ENCODE measurements at places on chromosomes 6 and 20.

GRCh38 chr20:5058873-5059272 is 57.6 kb upstream of the SLC23A2 start:
- DNase-seq, result no peak

GRCh38 chr6:152146385-152146784 is 338.9 kb downstream of the ESR1 start:
- DNase-seq, result no peak

DNA sequence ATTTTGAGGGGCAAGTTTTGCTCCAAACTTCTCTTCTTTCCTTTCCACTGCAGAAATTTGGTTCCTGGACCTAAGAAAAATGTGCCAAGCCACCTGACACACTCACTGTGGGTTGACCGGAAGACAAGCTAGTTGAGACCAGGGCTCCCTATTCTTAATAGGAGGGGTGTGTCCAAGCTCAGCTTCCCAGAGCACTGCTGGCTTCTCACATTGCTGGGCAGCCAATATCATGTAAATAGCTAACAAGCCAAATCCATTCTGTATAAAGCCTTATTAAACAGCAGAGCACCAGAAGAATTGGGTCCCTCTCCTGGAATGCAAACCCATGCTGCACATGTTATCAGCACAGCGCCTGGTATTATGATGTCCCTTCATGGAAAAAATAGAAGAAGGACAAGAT is 17.0 kb upstream of the SAMD3 start:
- no peak for DNase-seq

GRCh38 chr6:93728150-93728549 is 308.8 kb upstream of the EPHA7 start:
- no peak for DNase-seq

- DNase-seq, result no peak
Measured at GRCh38 chr6:8859501-8859900, 424.2 kb upstream of the SLC35B3 start.

DNA sequence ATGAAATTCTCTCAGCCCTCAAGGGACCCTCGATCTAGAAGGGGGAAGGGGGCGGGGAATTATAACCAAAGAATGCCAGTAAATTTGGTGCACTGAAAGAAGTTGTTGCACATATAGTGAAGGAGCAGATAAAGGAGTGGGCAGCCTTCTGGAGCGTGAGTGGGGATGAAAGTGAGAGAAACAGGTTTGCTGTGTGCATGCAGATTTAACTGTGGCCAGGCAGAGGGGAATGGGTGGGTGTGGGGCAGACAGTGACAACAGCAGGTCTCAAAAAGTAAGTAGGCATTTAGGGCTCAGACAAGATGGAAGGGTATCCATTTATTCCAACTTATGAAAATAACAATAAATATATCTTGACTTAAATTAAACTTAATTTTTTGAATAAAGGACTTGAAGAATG is 149.1 kb downstream of the KCNQ5 start:
- no peak for DNase-seq

DNA sequence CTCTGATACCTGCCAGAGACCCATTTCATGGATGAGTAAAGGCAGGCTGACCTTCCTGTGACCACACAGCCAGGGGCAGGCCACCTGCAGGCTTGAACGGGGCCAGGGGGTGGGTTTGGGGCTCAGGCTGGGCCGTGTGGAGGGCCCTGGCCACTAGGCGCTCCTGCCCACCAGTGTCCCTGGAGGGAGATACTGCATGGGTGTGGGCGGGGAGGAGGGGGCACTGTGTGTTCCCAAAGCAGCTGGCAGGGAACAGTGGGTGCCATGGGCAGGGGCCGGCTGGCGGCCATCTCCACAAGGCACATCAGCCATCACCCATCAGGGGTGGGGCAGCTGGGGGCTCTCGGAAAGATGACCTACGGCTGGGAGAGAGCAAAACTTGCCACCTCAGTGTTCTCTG is 15.4 kb downstream of the SRC start:
- no peak for DNase-seq

DNA sequence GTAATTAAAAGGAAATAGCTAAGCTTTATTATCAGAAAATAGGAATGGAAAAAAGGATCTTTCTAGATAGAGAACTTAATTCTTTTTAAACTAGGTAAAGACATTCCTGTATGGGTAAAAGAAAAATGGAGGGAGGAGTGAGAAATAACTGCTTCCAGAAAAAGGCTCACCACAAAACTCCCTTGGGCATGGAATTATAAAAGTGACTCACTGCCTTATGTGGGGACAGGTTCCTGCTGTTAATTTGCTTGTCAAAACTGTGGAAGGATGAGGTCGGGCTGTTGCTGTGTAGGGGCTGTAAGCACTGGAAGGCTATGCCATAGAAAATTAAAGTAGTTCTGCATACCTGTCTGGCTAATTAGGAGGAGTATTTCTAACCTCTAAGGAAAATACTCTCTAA is 158.7 kb downstream of the UBE3D start:
- DNase-seq, result no peak

DNA sequence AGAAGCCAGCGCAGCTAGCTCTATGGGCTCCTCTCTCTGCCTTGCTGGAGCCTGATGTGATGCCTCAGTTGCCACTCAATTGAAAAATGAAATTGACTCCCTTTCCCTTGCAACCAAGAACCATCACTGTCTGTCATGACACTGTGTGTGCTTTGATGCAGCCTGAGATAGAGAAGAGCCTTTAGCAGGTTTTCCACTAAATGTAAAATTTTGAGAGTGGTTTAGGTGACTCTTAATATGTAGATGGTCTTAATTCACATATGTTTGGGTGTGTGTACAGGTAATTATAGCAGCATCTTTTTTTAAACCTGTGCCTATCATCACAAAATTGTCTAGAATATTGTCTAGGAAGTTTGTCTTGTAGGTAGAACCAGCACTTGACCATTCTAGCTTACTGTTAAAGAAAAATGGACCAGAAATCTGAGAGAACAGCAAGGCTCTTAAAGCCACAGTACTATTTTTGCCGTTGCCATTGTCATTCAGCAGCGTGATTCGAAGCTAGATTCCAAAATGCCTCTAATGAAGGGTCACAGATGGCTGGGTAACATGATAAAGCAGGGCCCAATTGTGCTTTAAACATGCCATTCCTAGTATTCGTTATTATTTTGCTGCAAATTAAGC is 1.3 kb downstream of the ARFGEF3 start:
- no peak for DNase-seq

- no peak for DNase-seq
Measured at GRCh38 chr20:5945963-5946362, 4.4 kb downstream of the TRMT6 start.

DNA sequence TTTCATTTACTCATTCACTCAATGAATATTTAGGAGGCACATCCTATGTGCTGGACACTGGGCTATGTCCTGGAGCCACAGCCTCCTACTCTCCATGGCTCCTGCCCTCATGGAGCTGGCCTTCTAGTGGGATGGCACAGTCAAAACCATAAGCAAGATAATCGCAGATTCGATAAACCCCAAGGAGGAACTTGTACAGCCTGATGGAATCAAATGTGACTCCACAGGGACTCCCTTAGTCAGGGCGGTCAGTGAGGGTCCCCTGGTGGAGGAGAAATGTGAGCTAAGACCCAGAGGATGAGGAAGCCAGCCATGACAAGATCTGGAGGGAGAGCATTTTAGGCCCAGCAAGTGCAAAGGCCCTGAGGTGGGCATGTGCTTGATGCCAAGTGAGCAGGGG is 211.9 kb downstream of the PREX1 start:
- DNase-seq, result no peak

GRCh38 chr6:112331306-112331705 is 15.8 kb upstream of the RFPL4B start:
- no peak for DNase-seq

GRCh38 chr6:30600451-30600961 is 16.5 kb downstream of the PPP1R10 start:
- no peak for DNase-seq

DNA sequence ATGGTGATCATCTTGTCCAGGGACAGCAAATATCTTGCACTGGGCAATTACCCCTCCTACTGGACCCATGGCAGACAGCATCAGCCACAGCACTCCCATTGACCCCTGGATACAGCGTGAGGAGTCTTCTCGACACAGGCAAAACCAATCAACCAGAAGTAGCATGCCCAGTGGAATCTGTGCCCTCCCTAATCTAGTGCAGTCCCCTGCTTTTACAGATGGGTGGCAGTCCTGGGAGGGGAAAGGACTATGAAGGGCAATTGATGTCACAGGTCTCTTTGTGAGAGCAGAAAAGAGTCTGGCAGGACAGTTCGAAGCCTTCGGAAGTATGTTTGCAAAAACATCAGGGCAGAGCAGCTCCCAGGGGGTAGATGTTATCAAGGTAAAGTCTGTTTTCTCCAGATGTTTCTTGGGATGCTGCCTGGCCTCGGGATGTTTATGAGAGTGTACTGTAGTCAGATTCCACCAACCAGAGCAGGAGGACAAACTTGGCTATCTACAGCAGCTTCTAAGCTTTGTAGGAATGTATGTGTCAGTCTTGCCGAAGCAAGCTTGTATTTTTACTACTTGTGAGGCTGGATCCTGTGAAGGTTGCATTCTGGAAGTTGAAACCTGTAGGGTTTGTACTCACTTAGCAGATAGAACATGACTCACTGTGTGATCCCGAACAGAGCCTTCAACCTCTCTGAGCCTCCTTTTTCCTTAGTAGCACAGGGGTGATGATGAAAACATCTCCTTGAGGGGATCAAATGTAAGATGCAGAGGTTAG is 63.0 kb upstream of the MYL9 start:
- no peak for DNase-seq

- no peak for DNase-seq
Measured at GRCh38 chr20:17734374-17734773, 34.6 kb downstream of the BANF2 start.

- no peak for DNase-seq
Measured at GRCh38 chr20:22526512-22527012, 57.8 kb downstream of the FOXA2 start.

DNA sequence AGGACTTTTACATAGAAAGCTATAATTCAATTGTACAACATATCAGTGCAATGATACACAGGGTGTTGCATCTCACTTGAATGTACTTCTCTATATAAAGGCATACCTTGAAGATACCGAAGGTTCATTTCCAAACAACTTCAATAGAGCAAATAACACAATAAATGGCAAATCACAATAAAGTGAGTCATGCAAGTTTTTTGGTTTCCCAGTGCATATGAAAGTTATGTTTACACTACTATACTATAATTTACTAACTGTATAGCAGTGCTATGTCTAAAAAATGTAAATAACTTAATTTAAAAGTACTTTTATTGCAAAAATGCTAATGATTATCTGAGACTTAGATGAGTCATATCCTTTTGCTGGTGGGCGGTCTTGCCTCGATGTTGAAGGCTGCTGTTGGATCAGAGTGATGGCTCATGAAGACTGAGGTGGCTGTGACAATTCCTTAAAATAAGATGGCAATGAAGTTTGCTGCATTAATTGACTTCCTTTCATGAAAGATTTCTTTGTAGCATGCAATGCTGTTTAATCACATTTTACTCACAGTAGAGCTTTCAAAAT is 188.8 kb downstream of the TASP1 start:
- no peak for DNase-seq

- peak; percentile 70 for DNase-seq
Measured at GRCh38 chr6:38493931-38494547, 145.7 kb downstream of the BTBD9 start.

GRCh38 chr20:40442181-40442963 is 246.7 kb downstream of the MAFB start:
- no peak for DNase-seq

- DNase-seq, result no peak
Measured at GRCh38 chr6:82178077-82178758, 69.3 kb downstream of the IBTK start.

DNA sequence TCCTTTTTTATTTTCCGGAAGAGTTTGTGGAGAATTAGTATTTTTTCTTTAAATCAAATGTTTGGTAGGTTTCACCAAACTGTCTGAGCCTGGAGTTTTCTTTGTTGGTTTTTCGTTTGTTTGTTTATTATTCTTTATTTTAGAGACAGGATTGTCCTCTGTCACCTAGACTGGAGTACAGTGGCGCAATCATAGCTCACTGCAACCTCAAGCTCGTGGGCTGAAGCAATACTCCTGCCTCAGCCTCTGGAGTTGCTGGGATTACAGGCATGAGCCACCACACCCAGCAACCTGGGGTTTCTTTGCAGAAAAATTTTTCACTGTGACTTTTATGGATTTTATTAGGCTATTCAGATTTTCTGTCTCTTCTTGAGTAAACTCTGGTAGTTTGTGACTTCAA is 120.2 kb upstream of the LOC128125822 start:
- no peak for DNase-seq

DNA sequence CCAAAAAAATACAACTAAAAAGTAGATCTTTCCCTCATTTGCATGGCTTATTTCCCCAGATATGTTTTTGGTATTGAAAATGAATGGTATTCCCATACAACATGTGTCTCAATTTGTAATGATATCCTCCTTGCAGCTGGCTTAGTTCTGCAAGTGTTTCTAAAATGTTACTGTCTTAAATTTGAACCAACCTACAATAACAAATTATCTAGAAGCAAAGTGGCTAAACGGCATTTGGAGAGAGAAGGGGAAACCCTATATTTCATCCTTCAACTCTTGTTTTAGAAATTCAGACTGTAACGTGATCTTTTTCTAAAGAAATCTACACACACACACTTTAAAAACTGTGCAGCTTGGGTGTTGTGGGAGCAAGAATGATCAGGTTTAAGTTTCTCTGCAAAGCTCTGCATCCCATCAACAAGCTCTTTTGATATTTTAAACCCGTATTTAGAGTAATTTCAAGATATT is 153.0 kb downstream of the SOBP start:
- DNase-seq, result no peak

DNA sequence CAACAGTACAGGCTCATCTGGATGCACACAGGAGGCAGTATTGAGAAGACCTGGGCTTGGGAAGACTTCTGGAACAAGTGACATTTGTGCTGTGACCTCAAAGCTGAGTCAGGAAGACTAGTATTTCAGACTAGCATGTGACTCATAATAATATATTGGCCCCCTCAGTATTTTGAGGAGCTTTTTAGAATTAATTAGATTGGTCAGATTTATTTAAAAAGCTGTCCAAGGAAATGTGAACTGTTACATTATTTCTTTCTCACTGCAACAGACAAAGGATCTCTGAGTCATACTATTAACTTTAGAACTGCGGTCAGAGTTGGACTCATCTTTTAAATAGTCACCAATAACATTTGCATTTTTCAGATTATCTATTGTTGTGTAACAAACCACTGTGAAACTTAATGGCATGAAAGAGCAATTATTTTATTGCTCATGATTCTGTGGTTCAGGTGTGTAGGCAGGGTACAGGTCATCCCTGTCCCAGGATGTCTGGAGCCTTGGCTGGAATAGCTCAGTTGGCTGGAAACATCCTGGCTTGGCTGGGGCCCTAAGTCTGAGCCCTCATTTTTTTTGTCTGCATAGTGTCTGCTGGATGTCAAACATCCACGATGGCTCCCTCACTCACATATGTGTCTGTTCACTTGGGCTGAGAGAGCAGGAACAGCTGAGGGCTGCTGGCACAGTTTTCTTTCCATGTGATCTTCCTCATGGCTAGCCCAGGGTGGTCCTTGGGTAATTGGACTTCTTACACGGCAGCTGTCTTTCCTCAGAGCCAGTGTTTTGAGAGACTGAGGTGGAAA is 46.9 kb downstream of the MAP3K4 start:
- no peak for DNase-seq
